GM04504 (cell line): ENCODE measurements at places on chromosomes 12 and 14.

- no peak for DNase-seq
Observed at GRCh38 chr12:106032623-106032925, 106.2 kb downstream of the NUAK1 start.

DNA sequence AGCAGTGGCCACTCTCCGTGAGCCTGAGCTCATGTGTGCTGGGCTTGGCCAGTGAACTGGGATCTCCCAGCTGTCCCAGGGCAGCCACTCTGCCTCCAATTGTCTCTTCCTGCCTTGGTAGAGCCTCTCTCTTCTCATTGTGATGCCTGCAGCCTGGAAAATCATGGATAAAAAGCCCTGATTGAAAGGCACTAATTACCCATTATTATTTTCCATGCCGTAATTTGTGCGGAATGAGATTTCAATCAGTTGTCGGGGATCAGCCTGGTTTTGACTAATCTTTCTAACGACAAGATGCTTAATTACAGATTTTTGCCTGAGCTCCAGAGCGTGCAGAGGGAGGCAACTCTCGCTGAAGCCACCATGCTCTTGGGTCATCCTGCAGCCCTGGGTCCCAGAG lies 52.7 kb downstream of the ESRRB start:
- no peak for DNase-seq

DNA sequence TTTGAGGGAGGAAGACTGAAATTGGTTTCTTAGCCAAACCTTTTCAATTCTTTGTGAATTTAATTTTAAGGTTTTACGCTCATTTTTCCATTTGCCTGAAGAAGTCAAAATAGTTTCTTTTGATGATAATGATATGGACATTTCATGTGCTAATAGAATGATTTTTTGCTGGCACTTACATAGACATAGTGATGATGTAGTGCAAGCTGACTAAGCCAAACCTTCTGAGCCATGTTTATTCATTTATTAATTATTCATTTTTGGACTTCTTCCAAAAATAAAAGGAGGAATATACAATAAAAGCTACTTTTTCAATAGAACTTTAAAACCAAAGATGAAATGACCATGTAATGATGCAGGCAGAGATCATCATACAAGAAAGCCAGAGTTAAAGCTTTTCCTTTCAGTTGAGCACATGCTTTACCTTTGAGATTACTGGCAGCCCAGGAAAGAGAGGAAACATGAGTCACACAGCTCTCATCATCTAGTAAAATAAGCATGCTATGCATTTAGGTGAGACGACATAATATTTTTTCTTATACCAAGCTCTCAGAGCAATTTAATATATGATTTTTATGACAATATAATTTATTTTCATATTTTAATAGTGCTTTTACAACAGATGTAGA lies 24.8 kb downstream of the KCNA1 start:
- no peak for DNase-seq

DNA sequence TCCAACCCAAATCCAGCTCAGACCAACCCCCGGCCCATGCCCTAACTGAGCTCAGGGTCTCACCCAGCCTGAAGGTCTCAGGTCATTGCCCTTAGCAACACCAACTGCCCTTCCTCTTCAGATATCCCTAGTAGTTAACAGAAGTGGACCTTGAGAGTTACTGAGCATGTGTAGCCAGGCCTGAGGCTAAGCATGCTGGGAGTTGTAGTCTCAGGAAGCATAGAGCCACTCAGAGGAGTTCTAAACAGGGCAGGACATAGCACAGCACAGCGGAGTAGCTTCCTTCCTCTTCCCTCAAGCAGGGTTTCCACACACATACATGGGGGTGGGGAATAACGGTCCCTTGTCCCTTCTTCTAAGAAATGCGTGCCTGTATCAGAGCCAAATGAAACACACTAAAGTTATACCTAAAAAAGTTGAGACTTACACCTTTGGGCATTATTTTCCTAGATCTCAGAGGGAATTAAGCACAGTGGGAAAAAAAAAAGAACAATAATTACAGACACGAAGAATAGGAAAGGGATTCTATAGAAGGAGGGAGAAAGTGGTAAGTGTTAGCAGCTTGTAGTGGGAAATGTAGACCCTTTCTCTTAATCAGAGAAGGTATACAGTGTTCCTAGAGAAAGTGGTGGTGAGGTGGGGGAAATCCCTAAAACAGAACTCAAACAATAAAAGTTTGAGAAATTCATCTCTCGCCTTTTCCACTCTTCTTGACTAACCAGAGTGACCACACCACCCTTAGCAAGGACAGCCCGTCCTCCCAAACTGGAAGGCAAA lies 4.4 kb downstream of the KMT2D start:
- DNase-seq = peak; percentile 51

DNA sequence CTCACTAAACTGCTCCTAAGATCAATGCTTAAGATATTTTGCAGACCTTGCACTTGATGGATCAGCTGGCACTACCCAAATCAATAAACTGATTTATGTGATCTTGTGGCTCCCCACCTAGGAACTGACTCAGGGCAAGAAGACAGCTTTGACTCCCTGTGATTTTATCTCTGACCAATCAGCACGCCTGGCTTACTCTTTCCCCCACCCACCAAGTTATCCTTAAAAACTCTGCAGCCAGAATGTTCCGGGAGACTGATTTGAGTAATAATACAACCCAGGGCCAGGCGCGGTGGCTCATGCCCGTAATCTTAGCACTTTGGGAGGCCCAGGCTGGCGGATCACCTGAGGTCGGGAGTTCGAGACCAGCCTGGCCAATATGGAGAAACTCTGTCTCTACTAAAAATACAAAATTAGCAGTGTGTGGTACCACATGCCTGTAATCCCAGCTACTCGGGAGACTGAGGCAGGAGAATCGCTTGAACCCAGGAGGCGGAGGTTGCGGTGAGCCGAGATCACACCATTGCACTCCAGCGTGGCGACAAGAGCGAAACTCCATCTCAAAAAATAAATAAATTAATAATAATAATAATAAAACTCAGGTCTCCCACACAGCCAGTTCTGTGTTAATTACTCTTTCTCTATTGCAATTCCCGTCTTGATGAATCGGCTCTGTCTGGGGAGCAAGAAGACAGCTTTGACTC lies 12.0 kb downstream of the MORN3 start:
- DNase-seq = no peak

DNA sequence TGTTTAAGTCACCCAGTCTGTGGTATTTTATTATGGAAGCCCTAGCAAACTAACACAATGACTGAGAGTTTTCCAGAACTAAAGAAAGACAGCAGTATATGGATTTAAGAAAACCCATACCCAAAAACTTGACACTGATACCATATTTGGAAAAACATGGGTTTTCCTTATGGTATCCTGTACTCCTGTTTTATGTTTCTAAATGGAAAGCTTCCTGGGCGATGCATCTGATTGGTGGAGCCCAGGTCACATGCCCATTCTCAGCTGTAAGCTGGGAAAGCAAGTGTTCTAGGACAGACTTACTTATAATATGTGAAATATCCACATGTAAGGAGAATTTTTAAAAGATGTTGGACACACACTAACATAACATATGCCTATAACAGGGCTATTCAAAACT lies 4.5 kb upstream of the RNASE4 start:
- no peak for DNase-seq

DNA sequence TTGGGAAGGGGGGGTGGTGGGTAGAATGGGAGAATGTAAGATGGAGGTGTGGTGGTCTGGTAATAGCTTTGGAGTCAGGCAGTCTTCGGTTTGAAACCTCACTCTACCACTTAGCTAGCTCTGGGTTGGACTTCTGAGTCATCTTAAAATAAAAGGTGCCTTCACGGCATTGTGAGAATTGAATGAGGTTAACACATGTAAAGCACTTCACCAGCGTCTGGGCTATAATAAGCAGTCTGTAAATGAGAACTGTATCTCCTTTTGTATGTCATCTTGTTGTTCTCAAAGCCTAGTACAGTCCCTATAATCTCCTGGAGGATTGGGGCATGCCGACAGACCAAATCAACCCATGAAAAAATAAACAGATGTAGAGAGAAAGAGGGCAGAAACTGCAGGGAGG lies 11.2 kb downstream of the C2CD5 start:
- DNase-seq = no peak
